CD4-positive, alpha-beta memory T cell (primary cell): ENCODE measurements at places on chromosomes 12 and 14.

DNA sequence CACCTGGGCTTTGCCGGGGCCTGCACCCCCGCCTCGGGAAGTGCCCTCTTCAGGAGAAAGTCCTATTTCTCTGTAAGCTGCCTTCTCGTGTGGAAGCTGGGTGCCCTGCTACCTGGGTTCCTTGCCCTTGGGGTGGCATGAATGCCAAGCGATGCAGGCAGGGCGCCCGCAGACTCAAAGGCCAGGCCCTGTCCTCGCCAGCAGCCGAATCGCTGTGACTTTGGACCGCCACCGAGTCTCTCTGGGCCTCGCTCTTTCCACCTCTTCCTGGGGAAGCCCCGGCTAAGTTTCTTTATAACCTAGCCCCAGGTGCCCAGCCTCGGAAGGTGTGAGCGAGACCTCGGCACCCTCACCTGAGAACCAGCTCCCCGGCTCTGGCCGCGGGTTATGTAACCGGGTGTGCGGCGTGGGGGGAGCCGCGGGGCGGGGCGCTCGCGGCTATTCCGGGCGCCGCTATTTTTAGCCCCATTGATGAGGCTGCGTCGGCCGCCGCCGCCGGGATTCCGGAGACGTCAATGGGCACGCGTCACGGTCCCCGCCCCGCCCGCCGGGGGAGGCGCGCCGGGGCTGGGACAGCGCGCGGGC lies 14.6 kb upstream of the NR4A1 start:
- no peak overlapping the region for H3K4me3 ChIP-seq
- peak; percentile 90 for DNase-seq
- no peaks in the 10 kb centered on the region for H3K36me3 ChIP-seq

DNA sequence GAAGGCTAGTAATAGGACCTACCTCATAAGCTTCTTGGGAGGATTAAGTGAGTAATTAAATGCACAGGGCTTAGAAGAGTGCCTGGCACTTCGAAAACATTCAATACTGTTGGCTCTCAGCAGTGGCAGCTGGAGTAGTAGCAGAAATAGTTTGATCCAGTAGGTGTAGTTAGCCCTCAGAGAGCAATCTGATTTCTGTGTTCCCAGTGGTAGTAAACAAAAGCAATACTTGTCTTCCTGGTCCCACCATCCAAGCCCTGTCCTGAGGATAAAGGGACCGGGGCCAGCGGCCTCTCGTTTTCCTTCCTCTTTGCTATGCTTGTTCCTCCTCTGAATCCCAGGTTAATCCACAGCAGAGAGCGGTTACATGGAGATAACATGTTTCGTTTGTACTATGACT lies 131.6 kb downstream of the SAMD4A start:
- H3K36me3 ChIP-seq: no peaks in the 10 kb centered on the region
- DNase-seq: no peak
- H3K4me3 ChIP-seq: no peak overlapping the region
- H3K4me1 ChIP-seq: no peaks in the 10 kb centered on the region
- H3K27ac ChIP-seq: no peak overlapping the region
- no peaks in the 10 kb centered on the region for H3K27me3 ChIP-seq

- no peak for DNase-seq
- H3K27ac ChIP-seq: no peak overlapping the region
- no peak overlapping the region for H3K4me3 ChIP-seq
- H3K4me1 ChIP-seq: no peaks in the 10 kb centered on the region
- no peaks in the 10 kb centered on the region for H3K27me3 ChIP-seq
- no peaks in the 10 kb centered on the region for H3K36me3 ChIP-seq
Observed at GRCh38 chr12:5612556-5613410, 180.9 kb downstream of the NTF3 start.

DNA sequence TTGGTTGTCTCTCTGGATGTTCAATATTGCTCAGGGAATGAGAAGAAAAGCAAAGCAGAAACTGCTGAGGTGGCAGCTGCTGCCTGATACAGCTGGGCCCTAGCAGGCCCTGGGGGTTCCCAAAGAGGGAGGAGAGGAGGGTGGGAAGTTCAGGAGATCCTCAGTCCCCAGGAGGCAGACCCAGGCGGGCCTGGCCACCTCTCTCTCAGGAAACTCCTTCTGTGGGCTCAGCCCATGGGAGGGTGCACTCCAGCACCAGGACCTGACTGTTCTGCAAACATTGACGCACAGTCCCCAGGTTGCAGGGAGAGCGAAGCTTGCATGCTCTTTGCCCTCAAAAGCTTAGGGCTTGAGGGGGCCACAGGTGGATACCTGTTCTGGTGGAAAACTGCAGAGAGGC lies 29.6 kb downstream of the IRF2BPL start:
- no peak overlapping the region for H3K4me3 ChIP-seq
- no peaks in the 10 kb centered on the region for H3K27me3 ChIP-seq
- no peaks in the 10 kb centered on the region for H3K4me1 ChIP-seq
- no peak overlapping the region for H3K27ac ChIP-seq
- no peak for DNase-seq
- H3K36me3 ChIP-seq: no peaks in the 10 kb centered on the region

GRCh38 chr12:56775638-56776037 lies 12.5 kb downstream of the HSD17B6 start:
- H3K27me3 ChIP-seq: no peaks in the 10 kb centered on the region
- H3K27ac ChIP-seq: no peak overlapping the region
- no peak for DNase-seq
- H3K4me1 ChIP-seq: no peaks in the 10 kb centered on the region
- no peaks in the 10 kb centered on the region for H3K36me3 ChIP-seq
